ENCODE measurements at places on chromosomes 5 and 9. TPM values are rescaled to one million over a fixed set of nuclear protein-coding genes. Genes with fewer than 3 reads are reported as not detected.

TNFSF15 gene
- total RNA-seq: not detected

NR5A1 gene
- not detected for total RNA-seq

SHOC1 gene
- not detected for total RNA-seq

LCN2 gene
- 0.82 TPM for total RNA-seq

PHYHD1 gene
- 5.4 TPM for total RNA-seq

TRIM32 gene
- total RNA-seq: 12.6 TPM

NTRK2 gene
- total RNA-seq: not detected

ZNF169 gene
- 11.3 TPM for total RNA-seq

All from natural killer cell (primary cell).